LHCN-M2 (cell line): ENCODE measurements at places on chromosomes 1 and 21.
A peak's percentile ranks its signal among the peaks of the same experiment; 100 is the strongest.

- DNase-seq = peak; percentile 80
These were observed 20.5 kb downstream of the RCSD1 start for GRCh38 chr1:167650269-167651160.

- peak; percentile 83 for DNase-seq
These were observed 34.0 kb downstream of the MAP3K7CL start for GRCh38 chr21:29164323-29164942.

DNA sequence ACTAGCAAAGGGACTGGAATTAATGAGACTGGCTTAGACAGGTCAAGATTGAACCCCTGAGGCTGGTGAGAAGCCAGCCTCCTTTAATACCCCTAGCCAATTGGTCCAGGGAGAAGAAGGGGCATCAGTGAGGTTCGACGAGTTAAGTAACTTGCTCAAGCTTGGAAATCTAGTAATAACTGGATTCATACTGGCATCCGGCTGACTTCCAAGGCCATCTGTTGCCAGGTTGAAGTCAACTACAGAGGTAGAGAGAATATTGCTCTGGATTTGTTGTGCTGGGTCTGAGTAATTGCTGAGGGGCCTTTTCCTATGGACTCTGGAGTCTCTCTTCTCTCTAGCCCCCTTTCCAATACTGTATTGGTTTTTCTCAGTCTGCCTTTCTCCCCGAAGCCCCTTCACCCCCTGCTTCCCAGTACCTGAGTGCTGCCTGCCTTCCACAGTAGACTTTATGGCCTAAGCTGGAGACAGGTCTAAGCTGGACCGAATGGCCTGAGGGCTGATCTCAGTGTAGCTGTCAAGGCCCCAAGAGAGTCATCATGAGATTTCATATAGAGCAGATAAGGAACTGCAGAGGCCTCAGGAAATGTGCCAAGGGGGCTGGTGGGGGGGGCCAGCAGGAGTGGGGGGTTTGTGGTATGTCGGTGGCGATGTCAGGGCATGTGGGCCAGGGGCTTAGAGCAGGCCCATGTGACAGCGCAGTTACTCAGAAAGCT lies 42.4 kb upstream of the IL19 start:
- DNase-seq = no peak

- DNase-seq = no peak
These were observed 105.1 kb upstream of the TLR5 start for GRCh38 chr1:223248001-223248769.

DNA sequence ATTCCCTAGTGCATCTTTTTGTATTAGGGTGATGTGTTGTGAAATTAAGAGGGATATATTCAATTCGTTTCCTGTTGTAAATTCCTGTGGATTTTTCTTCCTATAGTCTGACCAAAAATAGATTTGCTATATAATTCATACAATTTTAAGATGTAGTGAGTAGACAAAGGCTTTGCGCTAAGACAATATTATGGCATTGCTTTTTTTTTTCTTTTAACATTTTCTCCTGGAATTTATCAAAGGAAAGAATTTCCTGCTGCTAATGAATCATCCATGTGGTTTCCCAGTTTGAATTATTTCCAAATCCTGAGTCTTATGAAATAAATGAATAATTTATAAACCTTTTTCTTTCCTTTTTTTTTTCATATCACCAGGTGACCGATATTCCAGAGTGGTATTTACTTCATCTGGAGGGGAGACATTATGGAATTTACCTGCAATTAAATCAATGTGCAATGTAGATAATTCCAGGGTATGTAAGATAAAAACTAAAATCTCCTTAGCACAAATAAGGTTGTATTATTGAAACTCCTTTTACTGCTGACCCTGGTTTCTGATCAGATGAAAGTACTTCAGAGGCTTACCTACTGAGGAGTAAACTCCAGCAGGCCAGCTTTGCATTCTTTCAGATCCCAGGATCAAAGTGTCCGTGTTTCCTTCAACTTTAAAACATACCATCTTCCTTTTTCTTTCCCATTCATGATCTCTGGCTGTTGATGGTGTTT lies 148.4 kb downstream of the TLR5 start:
- peak; percentile 67 for DNase-seq

DNA sequence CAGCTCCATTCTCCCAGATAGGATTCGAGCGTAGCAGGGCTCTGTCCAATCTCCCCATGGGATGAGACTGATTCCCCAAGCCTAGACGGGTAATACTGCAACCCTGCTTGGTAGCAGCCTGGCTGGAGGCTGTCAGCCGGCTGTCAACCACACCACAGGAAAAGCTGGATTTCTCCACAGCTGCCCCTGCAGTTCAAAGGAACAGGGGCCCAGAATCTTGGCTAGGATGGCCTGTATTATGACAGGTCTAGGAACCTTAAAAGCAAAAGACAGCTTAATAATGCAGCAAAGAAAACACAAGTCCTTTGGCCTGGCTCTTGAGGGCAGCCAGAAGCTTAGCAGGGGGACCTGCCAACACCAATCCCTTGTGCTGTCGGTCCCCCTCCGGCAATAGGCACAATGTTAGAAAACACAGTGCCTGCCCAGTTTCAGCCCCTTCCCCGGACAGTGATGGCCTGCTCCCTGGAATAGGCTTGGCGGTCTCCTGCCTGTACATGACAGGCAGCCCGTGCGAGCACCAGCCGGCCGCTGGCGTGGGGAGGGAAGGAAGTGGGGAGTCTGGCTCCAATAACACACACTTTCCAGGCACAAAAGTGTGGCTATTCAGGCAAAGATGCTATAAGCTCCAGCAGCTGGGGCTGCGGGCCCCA lies 90.5 kb downstream of the TRABD2B start:
- DNase-seq = no peak

- no peak for DNase-seq
These were observed 52.1 kb downstream of the NMNAT2 start for GRCh38 chr1:183366116-183366515.

DNA sequence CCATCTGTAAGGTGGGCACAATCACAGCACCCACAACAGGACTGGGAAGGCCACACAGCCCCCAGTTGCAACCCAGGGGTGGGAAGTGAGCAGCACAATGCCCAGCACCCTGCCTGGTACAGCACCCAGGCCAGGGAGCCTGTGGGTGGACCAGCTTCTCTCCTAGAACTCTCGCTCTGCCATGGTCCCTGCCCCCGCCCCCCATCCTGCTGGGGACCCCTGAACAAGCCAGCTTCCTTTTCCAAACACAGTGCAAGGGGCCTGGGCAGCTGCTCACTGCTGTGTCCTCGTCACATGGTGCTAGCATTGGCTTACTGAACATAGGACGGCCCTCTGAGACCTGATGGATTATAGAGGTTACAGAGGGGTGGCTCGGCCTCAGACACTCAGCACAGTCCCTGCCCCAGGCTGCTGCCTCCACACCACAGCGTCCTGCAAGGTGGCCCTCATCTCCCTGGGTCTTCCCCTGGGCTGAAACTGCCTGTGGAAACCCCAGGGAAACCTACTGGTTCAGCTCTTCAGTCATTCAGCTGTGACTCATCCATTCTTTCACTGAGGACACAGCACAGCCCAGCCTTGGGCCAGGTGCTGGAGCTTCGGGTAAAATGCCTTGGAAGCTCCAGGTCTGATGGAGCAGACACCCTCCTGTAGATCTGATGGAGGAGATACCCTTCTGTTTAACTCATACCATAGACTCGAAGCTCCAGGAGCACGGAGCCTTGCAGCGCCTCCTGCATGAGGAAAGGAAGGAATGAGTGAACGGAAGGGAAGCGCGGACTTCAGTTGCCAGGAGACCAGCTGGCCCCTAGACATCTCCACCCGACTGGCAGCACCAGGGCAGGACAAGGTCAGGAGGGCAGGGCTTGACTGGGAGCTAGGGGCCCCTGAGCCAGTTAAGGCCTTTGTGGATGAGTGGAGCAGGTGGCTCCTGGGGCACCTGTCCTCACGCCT lies 8.1 kb upstream of the PRDM16 start:
- no peak for DNase-seq

DNA sequence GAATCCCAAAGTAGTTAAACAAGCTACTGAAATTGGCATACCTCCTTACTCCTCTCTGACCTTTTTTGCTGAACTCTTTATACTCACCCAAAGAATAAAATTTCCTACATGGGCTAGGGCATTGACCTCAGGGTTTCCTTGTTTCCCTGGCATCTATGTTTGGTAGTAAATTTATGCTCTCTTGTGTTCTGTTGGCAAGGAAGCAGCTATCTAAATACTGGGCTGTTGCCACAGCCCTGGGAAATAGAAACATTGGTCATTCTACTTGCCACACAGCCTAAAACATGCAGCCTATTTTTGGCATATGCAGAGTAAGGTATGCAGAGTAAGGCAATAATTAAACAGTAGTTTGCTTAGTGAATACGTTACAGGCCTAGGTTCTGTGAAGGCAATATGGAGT lies 351.4 kb downstream of the HLX start:
- DNase-seq = peak; percentile 71

GRCh38 chr1:80251591-80251990 lies 1245.1 kb upstream of the ADGRL4 start:
- DNase-seq = peak; percentile 29

DNA sequence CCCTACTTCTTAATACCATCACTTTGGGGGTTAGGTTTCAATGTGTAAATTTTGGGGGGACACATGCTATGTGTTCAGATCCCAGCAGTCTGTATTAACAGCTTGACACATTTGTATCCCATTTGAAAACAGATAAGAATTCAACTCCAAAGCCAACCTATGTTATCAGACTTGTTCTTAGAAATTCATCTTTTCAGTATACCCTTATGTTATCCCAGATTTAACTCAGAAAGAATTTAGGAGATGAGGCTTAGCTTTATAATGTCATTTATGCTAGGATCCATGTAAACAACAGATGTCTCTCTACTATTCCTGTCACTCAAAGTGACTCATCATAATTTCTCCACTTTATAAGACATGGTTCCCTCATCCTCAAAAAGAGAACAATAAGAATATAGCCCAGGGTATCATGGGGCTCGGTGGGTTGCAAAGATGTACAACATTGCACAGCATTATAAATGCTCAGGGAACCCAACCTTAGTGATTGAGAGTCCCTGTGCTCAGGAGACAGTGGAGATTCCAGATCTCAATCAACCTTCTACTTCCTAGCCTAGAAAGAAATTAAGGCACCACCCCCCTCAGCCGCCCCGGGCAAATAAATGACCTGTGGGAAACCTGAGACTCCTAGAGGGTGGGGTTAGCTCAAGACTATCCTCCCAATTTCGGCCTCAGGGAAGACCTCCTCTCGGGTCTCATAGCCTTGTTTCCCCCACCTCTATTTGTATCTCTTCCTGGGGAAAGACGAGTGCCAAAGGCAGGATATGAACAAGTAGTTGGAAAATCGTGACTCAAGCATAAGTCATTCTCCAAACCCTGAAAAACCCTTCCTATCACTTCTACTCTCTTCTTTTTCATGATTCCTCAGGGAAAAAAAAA lies 265.1 kb upstream of the CAMK1G start:
- peak; percentile 85 for DNase-seq

GRCh38 chr1:228095161-228095560 lies 8.0 kb downstream of the C1orf35 start:
- DNase-seq = no peak

DNA sequence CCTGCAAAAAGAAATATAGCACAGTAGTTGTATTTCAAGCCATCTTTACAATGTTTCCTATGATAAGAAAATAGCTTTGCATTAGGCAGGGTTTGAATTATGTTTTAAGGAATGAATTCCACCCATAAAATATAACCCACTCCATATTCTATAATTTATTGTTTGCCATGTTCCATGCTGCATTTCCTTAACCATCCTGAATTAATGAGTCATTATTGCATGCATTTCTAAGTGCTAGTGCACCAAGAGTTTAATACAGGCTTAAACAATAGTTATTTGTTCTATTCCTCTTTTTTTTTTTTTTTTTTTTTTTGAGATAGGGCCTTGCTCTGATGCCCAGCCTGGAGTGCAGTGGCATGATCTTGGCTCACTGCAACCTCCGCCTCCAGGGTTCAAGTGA lies 45.2 kb downstream of the MIGA1 start:
- DNase-seq = peak; percentile 6

DNA sequence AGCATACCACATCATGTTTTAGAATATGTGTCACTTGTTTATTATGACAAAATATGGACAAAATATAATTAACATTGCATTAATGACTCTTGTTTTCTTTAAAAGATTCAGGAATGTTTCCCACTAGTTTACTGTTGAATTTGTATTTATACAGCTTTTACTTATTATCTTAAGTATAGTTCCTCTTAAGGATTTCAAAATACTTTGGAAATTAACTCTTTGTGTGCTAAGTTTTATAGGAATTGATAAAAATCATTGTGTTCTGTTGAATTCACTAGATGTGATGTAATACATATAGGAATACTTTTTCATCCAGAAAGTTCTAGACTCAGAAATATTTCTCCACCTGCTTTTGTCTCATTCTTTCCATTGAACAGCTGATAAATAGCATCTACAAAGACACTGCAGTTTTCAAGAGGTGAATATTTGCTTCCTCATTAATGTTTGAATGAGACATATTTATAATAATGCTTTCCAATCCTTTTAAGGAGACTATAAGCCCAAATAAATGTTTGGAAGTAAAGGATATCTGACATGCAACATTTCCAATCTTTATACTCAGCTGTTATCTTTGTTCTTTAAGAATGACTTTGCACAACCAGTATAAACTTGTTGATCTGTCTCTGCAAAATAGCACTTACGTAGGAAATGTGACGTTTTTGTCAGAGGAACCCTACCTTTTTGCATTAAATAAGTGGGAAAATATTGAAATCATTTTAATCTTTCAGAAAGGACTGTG lies 38.4 kb upstream of the SAMSN1 start:
- DNase-seq = no peak

DNA sequence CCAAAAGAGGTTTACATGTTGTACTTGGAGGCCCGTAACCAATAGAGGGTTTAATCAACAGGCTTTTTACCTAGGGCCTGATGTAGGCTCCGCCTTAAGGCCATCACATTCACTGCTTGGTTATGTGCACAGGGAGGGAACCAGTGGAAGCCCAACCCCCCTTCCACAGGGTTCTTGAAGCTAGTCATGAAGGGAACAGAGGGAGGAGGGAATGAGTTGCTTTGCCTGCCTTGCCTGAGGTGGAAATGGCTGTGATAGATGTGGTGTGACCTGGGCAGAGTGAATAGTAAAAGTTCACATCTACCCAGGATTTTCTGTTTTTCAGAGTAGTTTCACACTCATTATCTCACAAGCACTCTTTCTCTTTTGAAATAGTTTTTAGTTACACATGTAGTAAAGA lies 215.1 kb downstream of the ST6GALNAC3 start:
- no peak for DNase-seq

GRCh38 chr1:174448531-174448883 lies 743 bp downstream of the GPR52 start:
- DNase-seq = no peak

GRCh38 chr1:64663668-64664067 lies 81.2 kb upstream of the RAVER2 start:
- peak; percentile 9 for DNase-seq

GRCh38 chr21:38242061-38242460 lies 14.7 kb upstream of the KCNJ15 start:
- peak; percentile 30 for DNase-seq

- DNase-seq = peak; percentile 87
These were observed 64.1 kb downstream of the TMCO4 start for GRCh38 chr1:19735440-19736127.

DNA sequence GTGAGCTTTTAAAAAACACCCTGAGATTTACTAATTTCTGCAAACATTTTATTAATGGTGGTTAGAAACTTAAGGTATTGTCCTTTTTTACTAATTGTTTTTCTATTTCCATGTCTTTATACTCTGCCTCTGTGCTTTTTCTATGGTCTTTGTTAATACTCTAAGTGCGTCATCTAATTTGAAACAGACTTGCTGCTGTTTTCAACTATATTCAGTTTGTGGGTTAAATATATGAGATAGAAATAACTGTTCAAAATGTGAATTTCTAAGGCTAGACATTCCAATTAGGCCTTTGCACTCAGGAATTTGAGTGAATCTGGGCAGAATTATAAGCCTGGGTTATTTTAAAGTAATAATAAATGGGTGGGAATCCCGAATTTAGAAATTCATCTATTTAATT lies 82.4 kb upstream of the COL11A1 start:
- no peak for DNase-seq
